ENCODE measurements at places on chromosomes 12 and 14.

DNA sequence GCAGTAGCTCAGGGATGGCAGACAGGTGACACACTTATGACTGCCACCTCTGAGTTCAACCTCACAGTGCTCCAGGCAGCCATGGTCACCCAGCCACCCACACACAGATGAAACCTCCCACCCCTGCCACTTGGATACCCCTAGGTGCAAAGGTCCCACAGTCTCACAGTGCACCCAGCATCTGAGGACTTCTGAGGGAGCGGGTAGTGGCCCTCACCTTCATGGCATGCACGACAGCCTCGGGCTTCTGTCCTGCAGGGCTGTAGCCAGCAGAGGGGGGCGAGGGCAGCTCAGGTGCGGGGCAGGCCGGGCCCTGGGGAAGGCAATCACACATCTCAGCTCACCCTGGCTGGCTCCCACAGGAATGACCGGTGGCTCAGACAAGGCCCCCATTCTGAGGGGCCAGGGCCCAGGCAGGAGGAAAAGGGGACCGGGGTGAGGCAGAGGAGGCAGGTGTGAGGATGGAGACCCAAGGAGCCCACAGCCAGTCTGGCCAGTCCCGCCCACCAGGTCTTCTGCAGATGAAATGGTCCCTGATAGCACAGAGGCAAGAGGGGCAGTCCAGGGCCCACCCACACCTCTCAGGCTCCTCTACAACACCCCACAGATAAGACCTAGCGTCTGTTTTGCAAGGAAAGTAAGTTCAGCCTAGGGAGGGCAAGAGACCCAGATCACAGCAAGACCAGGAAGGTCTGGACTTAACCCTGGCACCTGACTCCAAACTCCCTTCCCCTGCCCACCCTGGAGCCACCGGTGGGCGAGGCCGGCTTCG is 35.8 kb downstream of the CCNK start:
- DNase-seq: no peak

DNA sequence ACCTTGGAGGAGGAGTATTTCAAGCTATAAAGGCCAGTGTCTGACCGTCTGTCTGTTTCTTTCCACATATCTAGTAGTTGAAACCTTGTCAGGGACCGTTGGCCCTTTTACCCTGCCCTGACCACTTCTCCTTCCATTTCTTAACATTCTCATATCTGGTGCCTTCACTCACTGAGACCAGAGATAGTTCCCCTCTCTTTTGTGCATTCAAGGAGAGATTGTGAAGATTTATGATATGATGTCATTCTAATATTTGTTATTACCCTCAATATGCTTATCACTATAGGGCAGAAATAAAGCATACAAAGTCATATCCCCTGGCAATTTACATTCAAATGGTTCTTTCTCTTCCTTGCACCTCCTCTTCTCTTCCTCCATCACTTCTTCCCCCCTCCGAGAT is 83.3 kb downstream of the PLXNC1 start:
- DNase-seq: no peak

GRCh38 chr12:75815756-75816155 is 215.8 kb downstream of the PHLDA1 start:
- no peak for DNase-seq

DNA sequence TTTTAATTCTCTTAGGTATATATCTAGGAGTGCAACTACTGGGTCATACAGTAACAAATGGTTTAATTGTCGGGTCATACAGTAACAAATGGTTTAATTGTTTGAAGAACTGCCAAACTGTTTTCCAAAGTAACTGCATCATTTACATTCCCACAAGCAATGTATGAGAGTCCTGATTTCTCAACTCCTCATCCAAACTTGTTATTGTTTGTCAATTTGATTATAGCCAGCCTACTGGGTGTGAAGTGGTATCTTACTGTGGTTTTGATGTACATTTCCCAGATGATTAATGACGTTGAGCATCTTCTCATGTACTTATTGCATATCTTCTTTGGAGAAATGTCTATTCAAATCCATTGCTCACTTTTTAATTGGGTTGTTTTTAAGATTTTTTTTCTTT is 67.6 kb upstream of the CFL2 start:
- no peak for DNase-seq

DNA sequence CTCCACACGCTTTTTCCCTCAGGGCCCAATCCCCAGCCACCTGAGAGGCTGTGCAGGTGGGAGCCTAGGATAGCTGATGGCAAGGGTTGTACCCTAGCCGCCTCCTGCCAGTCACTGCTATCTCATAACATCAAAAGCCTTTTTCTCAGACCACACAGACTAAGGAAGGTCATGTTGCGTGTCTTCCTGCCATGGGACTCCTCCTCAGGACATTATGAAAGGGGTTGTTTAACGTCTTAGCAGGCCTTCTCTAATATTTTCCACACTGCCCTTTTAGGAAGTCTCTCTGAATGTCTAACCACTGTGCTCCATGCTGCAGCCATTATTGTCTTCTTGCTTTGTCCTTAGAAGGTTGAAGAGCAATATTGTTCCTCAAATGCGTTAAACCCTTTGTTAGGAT is 7.6 kb upstream of the SMUG1 start:
- DNase-seq: no peak

DNA sequence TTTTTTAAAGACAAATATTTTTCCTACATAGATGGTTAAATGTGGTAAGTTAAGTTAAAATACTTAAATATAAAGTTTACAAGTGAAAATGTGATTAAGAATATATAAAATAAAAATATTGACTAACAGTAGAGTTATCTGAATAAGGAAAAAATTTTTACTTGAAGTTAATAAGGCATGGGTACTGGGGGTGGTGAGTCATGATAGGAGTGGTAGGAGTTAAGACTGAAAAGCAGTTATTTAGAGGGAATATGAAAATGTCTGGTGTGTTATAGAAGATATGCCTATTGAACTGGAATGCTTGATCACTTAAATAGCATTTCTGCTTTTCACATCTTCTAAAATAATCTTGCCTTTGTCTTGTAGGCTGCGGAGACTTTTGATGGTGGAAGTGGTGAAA is 68.7 kb downstream of the CCDC91 start:
- no peak for DNase-seq

- no peak for DNase-seq
Measured at GRCh38 chr14:89351516-89352404, 65.3 kb downstream of the FOXN3 start.

All from stimulated activated CD8-positive, alpha-beta memory T cell treated with anti-CD3 and anti-CD28 coated beads, Interleukin-12 subunit alpha, Interleukin-12 subunit beta, amount 100 ng/mL, for 1 hour (primary cell).